ENCODE measurements at places on chromosomes 7 and 10.

DNA sequence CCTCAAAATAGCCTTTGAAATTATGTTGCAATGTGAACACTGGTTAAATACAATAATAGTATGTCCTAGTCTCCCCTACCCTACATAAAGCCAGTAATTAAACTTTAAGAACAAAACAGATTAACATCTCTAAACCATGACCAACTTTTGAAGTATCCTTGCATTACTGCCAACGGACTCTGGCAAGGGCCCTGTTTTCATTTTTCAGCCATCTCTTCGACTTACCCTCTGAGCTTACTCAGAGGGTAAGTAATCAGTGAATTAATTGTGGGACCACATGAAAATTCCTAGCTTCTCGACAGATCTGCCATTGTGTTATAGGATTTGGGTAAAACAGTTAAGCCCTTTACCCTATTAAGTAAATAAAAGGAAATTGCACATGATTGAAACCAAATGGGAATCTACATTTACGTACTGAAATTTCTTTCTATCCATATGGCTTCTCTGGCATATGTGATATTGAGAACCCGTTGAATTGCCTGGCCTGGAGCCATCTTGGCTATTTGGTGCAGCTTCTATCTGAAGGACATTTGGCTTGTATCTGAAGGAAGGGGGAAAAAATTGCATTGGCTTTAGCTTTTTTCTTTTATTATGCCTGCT lies 39.6 kb downstream of the DYNC1I1 start:
- DNase-seq: no peak

DNA sequence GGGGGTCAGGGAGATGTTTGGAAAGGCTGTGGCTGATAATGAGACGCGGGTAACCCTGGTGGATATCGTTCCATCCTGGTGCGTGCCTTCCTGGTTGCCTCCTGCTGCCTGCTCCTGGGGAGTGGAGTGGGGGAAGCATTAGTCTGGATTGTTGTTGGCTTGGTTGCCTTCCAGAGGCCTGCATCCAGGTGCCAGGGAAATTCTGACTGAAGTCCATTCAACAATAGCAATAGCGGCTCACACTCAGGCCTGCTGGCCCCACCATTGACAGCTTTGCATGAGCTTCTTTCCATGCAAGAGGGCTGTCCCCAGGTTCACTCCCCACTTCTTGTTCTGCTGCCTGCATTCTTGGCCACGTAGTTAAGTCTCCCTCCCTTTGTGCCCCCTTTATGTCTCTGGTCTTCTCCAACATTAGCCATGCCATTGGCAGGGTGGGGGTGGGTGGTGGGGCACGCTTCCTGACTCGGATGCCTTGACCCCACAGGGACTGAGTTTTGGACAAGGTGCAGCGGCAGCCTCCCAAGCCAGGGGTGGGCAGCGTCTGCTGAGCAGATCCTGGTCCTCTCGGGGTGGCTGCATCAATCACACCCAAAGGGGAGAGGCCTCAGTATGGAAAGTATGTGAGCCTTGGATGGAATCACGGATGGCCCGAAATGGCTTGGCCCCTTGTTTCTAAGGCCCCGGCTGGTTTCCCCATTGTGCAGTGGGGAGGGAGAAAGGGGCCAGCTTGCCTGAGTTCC lies 150.2 kb downstream of the GRK5 start:
- DNase-seq: no peak

GRCh38 chr7:128738570-128739047 lies 550 bp upstream of the CALU start:
- peak; percentile 61 for DNase-seq

DNA sequence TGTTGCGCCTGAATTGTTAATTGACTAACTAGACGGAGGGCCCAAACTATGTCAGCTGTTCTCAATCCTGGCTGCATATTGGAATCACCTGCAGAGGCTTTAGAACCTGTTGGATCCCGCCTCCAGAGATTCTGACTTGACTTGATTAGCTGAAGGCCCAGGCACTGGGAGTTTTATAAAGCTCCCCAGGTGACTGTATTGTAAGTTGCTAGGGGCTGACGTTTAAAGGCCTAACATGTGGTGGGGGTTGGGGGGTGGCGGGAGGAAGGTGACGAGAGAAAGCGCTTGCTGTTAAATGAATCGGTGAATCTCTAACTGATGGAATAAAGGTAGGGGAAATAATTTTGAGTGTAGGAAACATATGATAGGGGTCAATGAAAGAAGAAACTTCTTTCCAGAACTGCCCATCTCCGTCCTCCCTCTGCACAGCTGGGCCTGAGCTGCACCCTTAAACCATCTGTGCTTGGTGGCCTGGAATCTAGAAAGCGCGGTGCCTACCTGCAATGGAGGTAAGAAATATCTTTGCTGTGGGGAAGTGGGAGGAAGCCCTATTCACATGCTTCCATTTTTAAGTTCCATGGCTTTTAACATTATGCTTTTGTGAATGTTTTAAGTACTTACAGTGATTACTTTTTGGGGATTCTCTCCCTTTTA lies 225.0 kb upstream of the FAM3C start:
- no peak for DNase-seq

- DNase-seq: no peak
These were observed 3.2 kb downstream of the HOXA11 start for GRCh38 chr7:27181795-27182275.

DNA sequence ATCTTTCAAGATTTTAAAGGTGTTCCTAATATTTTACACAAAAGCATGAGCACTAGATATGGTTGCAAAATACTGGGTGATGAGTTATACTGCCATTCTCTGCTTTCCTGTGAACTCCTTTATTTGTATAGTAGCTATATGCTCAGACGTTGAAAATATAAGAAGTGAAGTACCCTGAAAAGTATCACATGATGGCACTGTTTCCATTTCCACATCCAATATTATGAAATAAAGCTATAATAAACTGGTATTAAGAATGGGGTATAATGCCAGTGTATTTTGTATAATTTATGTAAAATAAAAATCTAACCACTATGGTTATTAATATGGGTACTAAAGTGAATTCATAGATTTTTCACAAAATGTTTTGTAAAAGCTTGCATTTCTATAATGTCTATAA lies 79.6 kb upstream of the FOXP2 start:
- no peak for DNase-seq

DNA sequence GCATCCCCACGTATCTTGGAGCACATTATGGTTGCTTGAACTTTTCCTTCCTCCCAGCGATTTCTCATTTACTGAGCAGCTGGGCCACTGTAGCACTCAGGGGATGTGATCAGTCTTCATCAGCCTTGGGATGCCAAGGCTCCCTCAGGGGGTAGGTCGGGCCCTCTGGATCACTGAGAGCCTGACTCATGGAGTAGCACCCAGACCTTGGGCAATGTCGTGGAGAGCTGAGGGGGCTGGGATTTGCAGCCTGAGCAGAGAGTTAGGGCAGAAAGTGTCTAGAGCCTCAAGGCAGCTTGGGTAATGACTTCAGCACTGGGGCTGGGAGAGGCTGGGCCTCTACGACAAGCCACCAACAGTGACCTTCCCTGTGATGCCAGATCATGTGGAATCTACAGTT lies 86.5 kb upstream of the CXCL12 start:
- DNase-seq: peak; percentile 24

DNA sequence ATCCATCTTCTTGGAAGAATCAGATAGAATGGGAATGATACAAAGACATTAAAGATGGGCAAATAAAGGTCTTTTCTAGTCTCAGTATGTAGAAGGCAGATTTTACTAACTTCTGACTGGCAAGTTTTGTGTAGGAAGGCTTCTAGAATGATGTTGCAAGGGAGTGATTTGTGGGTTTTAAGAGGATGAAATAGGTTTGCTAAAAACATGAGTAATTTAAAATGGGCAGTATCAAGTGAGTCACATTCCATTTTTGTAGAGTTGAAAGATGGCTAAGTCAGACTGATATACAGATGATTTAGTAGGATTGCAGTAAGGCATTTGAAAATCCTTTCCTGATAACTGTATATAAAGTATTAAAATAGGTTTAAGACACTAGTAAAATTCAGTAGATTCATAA lies 777.4 kb downstream of the SORCS1 start:
- DNase-seq: peak; percentile 53

- DNase-seq: peak; percentile 72
These were observed 91.2 kb upstream of the MPP7 start for GRCh38 chr10:28393956-28394568.

DNA sequence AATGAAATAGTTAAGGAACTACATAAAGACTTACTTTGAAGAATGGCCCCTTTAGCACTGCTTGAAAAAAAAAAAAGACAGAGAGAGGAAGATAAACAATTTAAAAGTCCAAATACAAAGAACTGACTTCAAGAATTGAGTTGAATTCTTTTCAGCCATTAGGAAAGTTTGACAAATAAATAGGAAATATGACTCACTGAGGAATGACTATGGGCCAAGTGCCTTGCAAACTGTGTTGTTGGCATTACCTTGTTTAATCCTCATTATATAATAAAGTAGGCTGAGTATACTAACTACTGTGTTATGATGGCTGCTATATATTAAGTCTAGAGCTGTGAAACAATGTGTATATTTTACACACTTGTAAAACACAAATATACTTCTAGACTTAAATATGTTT lies 151.1 kb downstream of the ELMO1 start:
- DNase-seq: peak; percentile 14

- DNase-seq: peak; percentile 58
These were observed 20.1 kb downstream of the CYTH3 start for GRCh38 chr7:6252341-6252746.

- no peak for DNase-seq
These were observed 100.2 kb downstream of the FAM107B start for GRCh38 chr10:14674376-14675050.

- peak; percentile 39 for DNase-seq
These were observed 11.3 kb upstream of the AKR1C2 start for GRCh38 chr10:5014936-5015335.

DNA sequence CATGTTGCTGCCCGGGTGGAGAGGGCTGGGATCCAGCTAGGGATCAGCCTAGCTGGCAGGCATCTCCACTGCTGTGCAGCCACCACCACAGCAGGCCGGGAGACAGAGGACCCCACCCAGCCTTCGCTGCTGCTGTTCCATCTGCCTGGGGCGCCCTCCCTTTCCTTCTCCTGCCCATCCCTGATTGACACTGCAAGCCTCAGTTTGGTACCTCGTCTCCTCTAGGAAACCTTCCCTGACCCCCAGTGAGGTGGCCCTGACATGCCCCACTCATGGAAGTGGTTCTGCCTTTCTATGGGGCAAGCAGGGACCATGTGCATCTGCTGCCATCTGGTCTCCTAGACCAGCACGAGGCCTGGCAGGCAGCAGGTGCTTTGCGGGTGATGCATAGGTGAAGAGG lies 30.4 kb upstream of the DPYSL4 start:
- DNase-seq: no peak

DNA sequence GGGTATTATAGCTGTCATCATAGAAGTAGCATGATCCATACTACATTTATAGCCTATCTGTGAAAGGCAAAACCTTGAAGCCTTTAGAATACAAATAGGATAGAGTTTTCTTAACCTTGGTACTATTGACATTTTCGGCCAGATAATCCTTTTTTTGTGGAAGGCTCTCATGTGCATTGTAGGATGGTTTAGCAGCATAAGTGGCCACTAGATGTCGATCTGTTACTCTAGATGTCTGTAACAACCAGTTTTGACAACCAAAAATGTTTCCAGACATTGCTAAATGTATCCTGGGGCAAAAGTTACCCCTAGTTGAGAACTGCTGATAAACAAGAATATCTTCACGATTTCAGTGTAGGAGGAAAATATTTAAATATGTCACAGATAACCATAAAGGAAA lies 319.4 kb upstream of the GALNT17 start:
- DNase-seq: no peak

GRCh38 chr10:62514079-62514693 lies 140.0 kb downstream of the ZNF365 start:
- no peak for DNase-seq

DNA sequence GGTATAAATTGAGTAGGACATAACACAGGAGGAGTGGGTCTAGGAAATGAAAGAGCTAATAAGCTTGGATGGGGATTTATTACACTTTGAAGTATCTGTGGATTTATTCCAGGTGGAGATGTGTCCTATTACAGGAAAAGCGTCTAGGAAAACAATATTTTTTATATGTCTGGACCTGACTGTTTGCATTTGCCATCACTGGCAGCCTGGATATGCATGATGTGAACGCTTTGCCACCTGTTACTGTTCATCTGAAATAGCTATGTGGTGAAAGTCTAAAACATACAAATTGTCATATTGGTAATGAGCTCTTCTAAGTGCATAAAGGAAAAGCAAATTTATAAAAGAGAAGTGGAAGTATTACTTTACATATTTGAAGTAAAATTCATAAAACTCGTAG lies 31.6 kb upstream of the AGMO start:
- DNase-seq: no peak

DNA sequence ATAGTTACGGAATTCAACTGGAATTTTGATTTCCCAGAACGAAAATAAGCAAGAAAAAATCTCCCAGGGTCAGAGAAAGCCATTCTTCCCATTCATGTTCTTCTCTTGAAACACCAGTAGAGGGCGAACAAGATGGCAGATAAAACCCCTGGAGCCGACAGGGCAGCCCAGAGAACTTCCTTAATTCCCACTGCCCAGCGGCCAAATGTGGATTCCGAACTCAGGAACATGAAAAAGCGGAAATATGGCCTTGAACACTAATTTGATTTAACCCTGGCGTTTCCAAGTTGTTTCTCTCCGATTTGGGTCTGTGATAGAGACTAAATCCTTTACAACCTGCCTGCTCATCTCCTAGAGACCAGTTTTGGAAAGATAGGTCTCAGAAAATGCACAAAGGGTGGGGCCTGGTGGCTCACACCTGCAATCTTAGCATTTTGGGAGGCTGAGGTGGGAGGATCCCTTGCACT lies 100.7 kb upstream of the WAC start:
- peak; percentile 79 for DNase-seq

DNA sequence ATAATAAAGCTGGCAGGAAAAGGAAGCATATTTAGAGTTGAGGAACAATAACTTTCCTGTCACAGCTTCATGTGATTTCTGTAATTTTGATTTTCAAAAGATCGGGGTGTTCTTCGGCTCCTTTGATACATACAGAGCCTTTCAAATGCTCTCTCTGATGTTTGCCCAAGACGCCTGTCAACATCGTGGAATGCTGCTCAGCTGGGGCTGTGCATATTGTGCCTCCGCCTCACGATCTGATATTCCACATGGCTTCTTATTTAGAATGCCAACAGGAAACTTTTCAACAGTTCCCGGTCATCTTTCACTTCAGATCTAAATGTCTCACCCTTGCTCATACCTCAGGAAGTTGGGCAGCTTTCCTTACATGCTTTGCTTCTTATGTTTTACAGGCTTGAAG lies 7.3 kb downstream of the NPY start:
- no peak for DNase-seq
